ENCODE measurements at places on chromosomes 1 and 21. TPM values are rescaled to one million over a fixed set of nuclear protein-coding genes. Genes with fewer than 3 reads are reported as not detected.

Gene LCE1C
- total RNA-seq = not detected

- H3K4me1 ChIP-seq = peaks cover 3% of the 10 kb centered on the region
- no peaks in the 10 kb centered on the region for H3K36me3 ChIP-seq
Measured at GRCh38 chr1:170075186-170075585, 691 bp upstream of the KIFAP3 start.

- H3K27me3 ChIP-seq = no peaks in the 10 kb centered on the region
- no peak overlapping the region for H3K27ac ChIP-seq
- DNase-seq = no peak
- H3K36me3 ChIP-seq = no peaks in the 10 kb centered on the region
- no peaks in the 10 kb centered on the region for H3K4me1 ChIP-seq
- H3K4me3 ChIP-seq = no peak overlapping the region
Measured at GRCh38 chr1:208280681-208281450, 36.7 kb upstream of the PLXNA2 start.

Gene FCAMR
- not detected for total RNA-seq

DNA sequence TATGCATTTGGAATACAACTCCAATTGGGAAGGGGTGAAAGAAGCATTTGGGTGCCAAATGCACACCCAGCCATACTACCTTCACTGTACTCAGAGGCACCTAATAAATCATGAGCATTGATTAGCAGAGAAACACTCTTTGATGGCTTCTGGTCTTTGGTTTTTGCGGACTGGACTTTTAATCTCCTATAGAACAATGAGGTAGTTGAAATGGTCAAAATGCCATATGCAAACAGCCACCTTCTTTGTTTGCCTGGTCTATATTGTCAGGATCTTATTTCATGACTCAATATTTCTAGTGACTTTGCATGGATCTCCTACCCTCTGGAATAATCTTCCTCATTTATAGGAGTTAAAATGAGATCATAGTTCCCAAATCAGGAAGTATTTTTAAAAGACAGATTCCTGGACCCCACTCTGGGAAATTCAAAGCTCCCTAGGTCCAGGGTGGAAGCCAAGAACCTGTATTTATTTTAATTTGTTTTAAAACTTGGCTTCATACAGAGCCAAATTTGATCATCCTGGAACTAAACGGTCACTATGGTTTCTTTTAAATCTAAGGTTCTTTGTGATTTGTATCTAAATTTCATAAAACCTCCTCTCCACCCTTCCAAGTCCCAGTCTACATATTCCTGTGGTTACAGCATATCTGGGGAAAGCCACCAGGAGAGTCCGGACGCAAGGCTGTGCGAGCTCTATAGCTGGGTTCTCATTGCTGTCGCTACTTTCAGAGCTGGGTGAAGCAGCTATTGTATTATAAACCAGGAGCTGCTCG is 8.7 kb downstream of the FAM3B start:
- no peak overlapping the region for H3K27ac ChIP-seq
- H3K4me1 ChIP-seq = no peaks in the 10 kb centered on the region
- H3K27me3 ChIP-seq = no peaks in the 10 kb centered on the region
- no peak for DNase-seq
- H3K36me3 ChIP-seq = no peaks in the 10 kb centered on the region

GRCh38 chr1:5828308-5828935 is 163.8 kb downstream of the NPHP4 start:
- H3K4me1 ChIP-seq = no peaks in the 10 kb centered on the region
- DNase-seq = no peak
- no peak overlapping the region for H3K4me3 ChIP-seq

DNA sequence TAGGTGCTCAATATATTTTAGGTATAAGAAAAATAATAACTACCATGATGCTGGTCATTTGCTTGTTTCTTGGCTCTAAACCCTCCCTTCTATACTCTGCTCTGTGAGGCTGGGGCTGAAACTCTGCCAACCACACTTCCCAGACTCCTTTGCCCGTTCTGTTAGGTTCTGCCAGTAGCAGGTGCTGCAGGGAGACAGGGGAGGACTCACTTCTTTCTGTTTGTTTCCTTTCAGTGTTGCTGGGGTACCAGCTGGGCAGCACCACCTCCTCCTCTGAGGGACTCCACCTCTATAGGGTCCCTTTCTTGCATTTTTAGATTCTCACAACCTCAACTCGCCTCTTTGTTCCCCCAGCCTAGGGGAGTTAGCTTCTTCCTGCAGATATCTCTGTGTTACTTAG is 17.0 kb upstream of the SH2D2A start:
- no peak overlapping the region for H3K27ac ChIP-seq
- no peak overlapping the region for H3K4me3 ChIP-seq
- no peak for DNase-seq
- no peaks in the 10 kb centered on the region for H3K4me1 ChIP-seq
- H3K27me3 ChIP-seq = peaks cover 62% of the 10 kb centered on the region
- no peaks in the 10 kb centered on the region for H3K36me3 ChIP-seq

GRCh38 chr1:150578272-150579109 is 919 bp downstream of the MCL1 start:
- peaks cover 48% of the 10 kb centered on the region for H3K4me1 ChIP-seq
- H3K27me3 ChIP-seq = no peaks in the 10 kb centered on the region
- peak overlapping the region; percentile 75 for H3K4me3 ChIP-seq
- DNase-seq = peak; percentile 73
- H3K36me3 ChIP-seq = peaks cover 49% of the 10 kb centered on the region

- no peaks in the 10 kb centered on the region for H3K36me3 ChIP-seq
- no peak overlapping the region for H3K27ac ChIP-seq
- no peaks in the 10 kb centered on the region for H3K4me1 ChIP-seq
- no peak for DNase-seq
- H3K27me3 ChIP-seq = no peaks in the 10 kb centered on the region
- no peak overlapping the region for H3K4me3 ChIP-seq
Measured at GRCh38 chr1:98906361-98906760, 98.3 kb downstream of the PLPPR5 start.

DNA sequence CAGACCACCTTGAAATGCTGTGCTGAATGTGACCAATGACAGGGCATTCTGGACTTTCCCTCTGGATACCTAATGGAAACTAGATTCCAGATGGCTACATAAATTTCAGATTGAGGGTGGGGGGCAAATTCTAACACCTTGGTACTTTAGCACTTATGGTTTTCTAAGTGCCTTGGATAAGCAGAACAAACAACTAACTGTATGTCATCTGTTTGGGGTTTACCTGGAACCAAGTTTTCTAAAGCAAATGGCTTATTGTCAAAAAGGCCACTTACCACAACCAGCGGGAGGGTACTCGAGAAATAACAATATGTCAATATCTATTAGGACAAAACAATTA is 39.1 kb downstream of the GPR3 start:
- peak overlapping the region; percentile 55 for H3K27ac ChIP-seq
- DNase-seq = no peak
- H3K4me1 ChIP-seq = peaks cover 98% of the 10 kb centered on the region
- H3K4me3 ChIP-seq = no peak overlapping the region
- no peaks in the 10 kb centered on the region for H3K27me3 ChIP-seq
- peaks cover 18% of the 10 kb centered on the region for H3K36me3 ChIP-seq

Gene SPATA21
- total RNA-seq = not detected

- H3K36me3 ChIP-seq = no peaks in the 10 kb centered on the region
- H3K27me3 ChIP-seq = no peaks in the 10 kb centered on the region
- DNase-seq = peak; percentile 75
- no peak overlapping the region for H3K27ac ChIP-seq
- H3K4me3 ChIP-seq = no peak overlapping the region
Measured at GRCh38 chr1:64823691-64824476, 79.0 kb downstream of the RAVER2 start.

GRCh38 chr21:38505654-38506523 is 7.6 kb upstream of the ERG start:
- H3K4me3 ChIP-seq = no peak overlapping the region
- H3K36me3 ChIP-seq = no peaks in the 10 kb centered on the region
- H3K27ac ChIP-seq = no peak overlapping the region
- peak; percentile 80 for DNase-seq
- peaks cover 12% of the 10 kb centered on the region for H3K27me3 ChIP-seq
- H3K4me1 ChIP-seq = peaks cover 38% of the 10 kb centered on the region

- no peaks in the 10 kb centered on the region for H3K36me3 ChIP-seq
- DNase-seq = peak; percentile 58
- no peak overlapping the region for H3K4me3 ChIP-seq
- H3K27me3 ChIP-seq = no peaks in the 10 kb centered on the region
Measured at GRCh38 chr1:8456308-8456912, 138.5 kb downstream of the SLC45A1 start.

Gene SPATA46
- not detected for total RNA-seq

Gene PDE4B
- 8.6 TPM for total RNA-seq

Gene DUSP23
- total RNA-seq = 56.4 TPM

Gene DNALI1
- 17.9 TPM for total RNA-seq

Gene OLFML3
- 53.8 TPM for total RNA-seq

DNA sequence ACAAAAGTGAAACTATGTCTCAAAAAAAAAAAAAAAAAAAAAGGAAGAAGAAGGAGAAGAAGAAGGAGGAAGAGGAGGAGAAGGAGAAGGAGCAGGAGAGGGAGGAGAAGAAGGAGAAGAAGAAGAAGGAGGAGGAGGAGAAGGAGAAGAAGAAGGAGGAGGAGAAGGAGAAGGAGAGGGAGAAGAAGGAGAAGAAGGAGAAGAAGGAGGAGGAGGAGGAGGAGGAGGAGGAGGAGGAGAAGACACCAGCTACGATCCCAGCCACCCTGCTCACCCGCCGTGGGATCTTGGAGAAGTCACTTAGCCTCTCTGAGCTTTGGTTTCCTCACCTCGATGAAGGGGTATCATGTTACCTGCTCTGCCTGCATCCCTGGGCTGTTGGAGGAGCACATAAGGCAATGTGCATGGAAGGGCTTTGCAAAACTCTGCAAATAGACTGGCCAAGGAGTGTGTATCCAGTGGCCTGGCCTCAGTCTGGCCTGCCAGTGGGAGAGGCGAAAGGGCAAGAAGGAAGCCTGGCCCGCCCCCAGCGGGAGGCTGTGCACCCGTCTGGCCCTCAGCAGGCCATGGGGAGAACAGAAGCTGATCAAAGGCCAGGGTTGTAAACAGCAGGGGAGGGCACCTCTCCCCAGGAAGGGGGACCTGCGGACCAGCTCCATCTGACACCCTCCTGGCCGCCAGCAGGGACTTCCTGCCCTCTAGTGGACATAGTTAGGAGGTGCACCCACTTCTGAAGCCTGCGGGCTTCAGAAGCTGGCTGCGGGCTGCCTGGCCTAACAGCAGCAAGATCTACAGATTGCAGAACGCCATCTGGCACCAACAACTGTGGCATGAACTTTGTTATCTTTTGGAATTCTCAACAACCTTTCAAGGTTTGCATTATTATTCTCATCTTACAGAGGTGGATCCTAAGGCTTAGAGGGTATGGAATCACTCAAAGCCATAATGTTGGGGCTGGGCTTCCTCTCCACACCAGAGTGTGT is 19.2 kb upstream of the CDK18 start:
- H3K4me1 ChIP-seq = no peaks in the 10 kb centered on the region
- no peak for DNase-seq
- H3K36me3 ChIP-seq = no peaks in the 10 kb centered on the region
- no peak overlapping the region for H3K4me3 ChIP-seq
- no peak overlapping the region for H3K27ac ChIP-seq

Gene PALMD
- total RNA-seq = 22.5 TPM

- no peaks in the 10 kb centered on the region for H3K36me3 ChIP-seq
- H3K27ac ChIP-seq = no peak overlapping the region
- DNase-seq = no peak
- H3K27me3 ChIP-seq = no peaks in the 10 kb centered on the region
- H3K4me1 ChIP-seq = peaks cover 45% of the 10 kb centered on the region
Measured at GRCh38 chr1:52032124-52032784, 1.4 kb downstream of the KTI12 start.

DNA sequence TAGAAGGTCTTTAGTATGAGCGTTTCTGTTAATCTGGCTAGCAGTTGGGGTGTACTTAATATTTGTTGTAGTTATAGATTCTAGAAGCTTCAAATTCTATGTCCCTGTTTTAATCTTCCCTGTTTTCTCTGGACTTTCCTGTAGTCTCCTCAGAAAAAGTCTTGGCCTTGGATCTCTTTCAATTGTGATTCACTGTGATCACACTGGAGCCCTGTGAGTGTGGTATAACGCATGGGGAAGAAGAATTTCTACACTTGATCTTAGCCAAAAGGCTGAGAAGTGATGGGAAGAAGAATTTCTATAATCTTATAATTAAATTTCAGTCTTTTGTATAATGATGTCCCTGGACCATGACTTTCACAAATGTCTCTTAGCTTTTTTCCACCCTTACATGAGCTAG is 36.7 kb upstream of the COP1 start:
- no peaks in the 10 kb centered on the region for H3K4me1 ChIP-seq
- no peaks in the 10 kb centered on the region for H3K36me3 ChIP-seq
- no peak for DNase-seq
- no peak overlapping the region for H3K27ac ChIP-seq
- H3K27me3 ChIP-seq = no peaks in the 10 kb centered on the region
- no peak overlapping the region for H3K4me3 ChIP-seq

- no peaks in the 10 kb centered on the region for H3K36me3 ChIP-seq
- H3K27me3 ChIP-seq = no peaks in the 10 kb centered on the region
- DNase-seq = no peak
- H3K27ac ChIP-seq = no peak overlapping the region
- H3K4me3 ChIP-seq = no peak overlapping the region
- H3K4me1 ChIP-seq = no peaks in the 10 kb centered on the region
Measured at GRCh38 chr1:44881011-44881632, 38.1 kb upstream of the PTCH2 start.

Gene C8B
- total RNA-seq = 0.26 TPM

GRCh38 chr1:235329139-235329902 is 951 bp downstream of the GGPS1 start:
- H3K4me3 ChIP-seq = peak overlapping the region; percentile 58
- peak; percentile 41 for DNase-seq
- peak overlapping the region; percentile 97 for H3K27ac ChIP-seq
- peaks cover 66% of the 10 kb centered on the region for H3K4me1 ChIP-seq
- H3K27me3 ChIP-seq = no peaks in the 10 kb centered on the region

Measured in left lung (tissue), 14 donors.